ENCODE measurements at places on chromosomes 4 and X. TPM values are rescaled to one million over a fixed set of nuclear protein-coding genes. Genes with fewer than 3 reads are reported as not detected.

TLL1 gene
- total RNA-seq: 7.9 TPM

INPP4B gene
- total RNA-seq: 21.1 TPM

MAGEA9 gene
- total RNA-seq: not detected

SSX2B gene
- total RNA-seq: not detected

TCEAL8 gene
- 40.3 TPM for total RNA-seq

MAGEA3 gene
- not detected for total RNA-seq

HNRNPH2 gene
- 43.2 TPM for total RNA-seq

SSX4B gene
- total RNA-seq: not detected

CITED1 gene
- 2.7 TPM for total RNA-seq

DUSP9 gene
- 0.74 TPM for total RNA-seq

ADH6 gene
- not detected for total RNA-seq

SLC4A4 gene
- 3.2 TPM for total RNA-seq

AFF2 gene
- total RNA-seq: 0.74 TPM

- no peak for DNase-seq
Measured at GRCh38 chrX:31323658-31324057, 251.8 kb upstream of the FTHL17 start.

GRCh38 chrX:15718283-15718970 is 19.6 kb upstream of the CA5B start:
- DNase-seq: no peak

DNA sequence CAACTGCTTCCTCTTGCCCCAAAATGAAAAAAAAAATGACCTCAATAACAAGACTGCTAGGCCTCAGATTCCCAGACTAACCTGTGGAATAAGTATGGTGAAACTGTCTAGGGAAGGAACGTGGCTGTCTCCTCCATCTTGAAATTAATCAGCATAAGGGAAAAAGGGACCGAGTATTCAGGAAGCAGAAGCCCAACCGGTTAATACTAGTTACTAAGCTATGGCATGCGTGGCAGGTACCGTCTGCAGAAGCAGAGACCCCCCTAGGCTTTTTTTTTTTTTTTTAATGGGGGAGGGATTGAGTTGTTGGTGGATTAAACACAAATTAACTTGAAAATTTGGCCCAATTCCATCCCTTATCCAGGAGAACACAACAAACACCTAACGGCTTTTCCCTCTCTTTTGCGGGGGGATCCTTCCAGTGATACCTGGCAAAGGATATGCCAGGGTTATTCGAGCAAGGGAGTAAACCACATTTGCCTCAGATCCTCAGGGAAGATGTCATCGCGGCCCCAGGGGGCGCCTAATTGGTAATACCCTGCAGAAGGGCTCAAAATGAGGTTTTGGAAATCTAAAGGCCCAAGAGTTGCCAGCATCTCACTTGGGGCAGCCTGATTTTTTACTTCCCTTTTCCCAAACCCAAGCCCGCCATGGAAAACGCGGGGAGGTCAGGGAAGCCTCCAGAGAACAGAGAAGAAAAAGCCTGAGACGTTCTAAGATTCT is 893 bp downstream of the RLIM start:
- DNase-seq: no peak

- DNase-seq: no peak
Measured at GRCh38 chr4:7756561-7757355, 182.9 kb downstream of the AFAP1 start.

- no peak for DNase-seq
Measured at GRCh38 chrX:153200462-153200861, 21.4 kb downstream of the MAGEA1 start.

- DNase-seq: no peak
Measured at GRCh38 chrX:104482757-104483156, 83.2 kb upstream of the IL1RAPL2 start.

- DNase-seq: no peak
Measured at GRCh38 chr4:184198190-184198589, 19.5 kb downstream of the ENPP6 start.

DNA sequence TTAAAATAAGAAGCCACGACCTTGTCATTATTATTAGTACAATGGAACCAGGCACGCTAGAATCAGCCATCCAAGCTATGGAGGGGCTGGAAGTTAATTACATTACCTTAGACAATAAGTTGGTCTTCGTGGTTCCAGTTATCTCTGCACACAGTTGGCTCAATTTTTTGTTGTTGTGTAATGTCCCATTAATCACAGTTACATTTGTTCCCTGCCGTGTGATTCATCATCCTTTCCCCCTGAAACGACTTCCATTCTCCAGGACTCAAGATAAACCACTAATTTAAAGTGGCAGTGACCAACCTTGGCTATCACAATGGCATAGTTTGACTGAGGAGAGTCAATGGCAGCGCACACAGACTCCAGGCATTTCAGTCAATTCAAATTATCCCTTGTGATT is 905.0 kb downstream of the RAB28 start:
- DNase-seq: no peak

DNA sequence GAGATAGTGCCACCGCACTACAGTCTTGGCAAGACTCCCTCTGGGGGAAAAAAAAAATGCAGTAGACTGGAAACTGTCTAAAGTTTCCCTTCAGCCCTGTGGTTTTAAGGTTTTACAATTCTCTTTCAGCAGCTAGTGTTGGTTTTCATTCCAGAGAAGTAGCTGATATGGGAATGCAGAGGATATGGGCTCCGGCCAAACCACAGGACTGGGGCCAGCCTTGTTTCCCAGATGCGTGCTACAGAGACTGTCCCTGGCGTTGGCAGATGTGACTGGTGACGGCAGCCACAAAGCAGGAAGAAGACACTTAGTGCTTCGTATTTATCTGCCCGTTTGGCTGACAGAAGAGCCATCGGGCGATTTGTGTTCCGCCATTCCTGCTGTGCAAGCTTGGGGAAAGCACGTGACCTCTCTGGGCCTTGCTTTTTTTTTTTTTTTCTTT is 43.2 kb downstream of the ZBTB49 start:
- DNase-seq: no peak

- DNase-seq: no peak
Measured at GRCh38 chr4:16583764-16584163, 314.7 kb downstream of the LDB2 start.

DNA sequence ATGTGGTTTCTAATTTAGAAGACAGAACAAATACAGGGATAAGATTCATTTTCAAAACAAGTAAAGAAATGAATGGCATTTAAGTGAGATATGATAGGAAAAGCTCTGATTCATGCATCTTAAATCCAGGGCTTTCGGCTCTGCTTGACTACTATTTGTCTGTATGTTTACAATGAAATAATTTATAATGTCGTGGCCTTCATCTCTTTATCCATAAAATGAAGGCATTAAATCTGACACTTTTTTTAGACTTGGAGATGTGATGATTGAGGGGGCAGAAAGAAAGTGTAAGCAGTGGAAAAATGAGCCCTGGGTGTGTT is 115.7 kb upstream of the KIT start:
- DNase-seq: no peak

DNA sequence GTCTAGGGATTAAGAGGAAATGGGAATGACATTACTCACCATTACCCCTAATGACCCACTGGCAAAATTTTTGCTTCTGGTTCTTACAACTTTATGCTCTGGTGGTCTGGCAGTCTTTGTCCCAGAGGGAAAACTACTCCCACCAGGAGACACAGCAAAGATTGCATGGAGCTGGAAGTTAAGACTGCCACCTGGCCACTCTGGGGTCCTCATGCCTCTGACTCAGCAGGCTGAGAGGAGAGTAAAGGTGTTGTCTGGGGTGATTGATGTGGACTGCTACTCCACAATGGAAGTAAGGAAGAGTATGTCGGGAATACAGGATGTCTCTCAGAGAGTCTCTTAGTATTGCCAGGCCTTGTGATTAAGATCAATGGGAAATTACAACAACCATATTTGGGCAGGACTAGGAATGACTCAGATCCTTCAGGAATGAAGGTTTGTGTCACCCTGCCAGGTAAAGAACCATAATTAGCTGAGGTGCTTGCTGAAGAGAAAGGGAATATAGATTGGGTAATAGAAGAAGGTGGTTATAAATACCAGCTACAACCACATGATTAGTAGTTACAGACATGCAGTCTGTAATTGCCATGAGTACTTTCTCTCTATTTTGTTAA is 215.5 kb downstream of the GPAT3 start:
- DNase-seq: no peak

- DNase-seq: no peak
Measured at GRCh38 chrX:142156567-142156966, 48.5 kb downstream of the MAGEC2 start.

DNA sequence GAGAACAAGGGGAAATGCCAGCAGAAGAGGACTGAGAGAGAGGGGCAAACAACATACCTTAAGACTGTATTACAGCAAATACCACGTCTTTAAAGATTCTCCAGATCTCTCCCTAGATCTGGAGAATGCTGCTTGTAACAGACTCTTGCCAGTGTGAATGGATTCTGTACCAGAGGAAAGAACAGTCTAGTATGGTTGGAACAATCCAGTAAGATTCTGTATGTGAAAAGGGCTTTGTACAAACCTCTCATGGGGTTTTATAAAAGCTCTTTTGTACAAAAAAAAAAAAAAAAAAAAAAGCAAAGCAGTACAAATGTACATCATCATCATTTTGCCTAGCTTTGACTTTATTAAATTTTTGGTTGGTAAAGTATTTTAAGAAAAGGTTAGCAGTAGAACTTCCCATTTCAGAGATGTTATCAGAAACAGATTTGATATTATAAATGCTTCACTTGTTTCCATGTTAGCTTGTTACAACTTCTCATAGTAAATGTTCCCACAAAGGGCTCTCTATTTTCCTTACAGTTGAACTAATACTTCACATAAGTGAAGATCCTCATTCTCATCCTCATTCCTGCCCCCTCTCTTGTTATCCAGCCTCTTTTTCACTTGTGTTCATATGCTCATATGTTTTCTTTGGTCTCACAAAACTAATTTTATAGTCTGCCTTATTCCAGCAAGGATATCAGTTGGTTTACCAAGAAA is 144.2 kb downstream of the EDA start:
- no peak for DNase-seq

DNA sequence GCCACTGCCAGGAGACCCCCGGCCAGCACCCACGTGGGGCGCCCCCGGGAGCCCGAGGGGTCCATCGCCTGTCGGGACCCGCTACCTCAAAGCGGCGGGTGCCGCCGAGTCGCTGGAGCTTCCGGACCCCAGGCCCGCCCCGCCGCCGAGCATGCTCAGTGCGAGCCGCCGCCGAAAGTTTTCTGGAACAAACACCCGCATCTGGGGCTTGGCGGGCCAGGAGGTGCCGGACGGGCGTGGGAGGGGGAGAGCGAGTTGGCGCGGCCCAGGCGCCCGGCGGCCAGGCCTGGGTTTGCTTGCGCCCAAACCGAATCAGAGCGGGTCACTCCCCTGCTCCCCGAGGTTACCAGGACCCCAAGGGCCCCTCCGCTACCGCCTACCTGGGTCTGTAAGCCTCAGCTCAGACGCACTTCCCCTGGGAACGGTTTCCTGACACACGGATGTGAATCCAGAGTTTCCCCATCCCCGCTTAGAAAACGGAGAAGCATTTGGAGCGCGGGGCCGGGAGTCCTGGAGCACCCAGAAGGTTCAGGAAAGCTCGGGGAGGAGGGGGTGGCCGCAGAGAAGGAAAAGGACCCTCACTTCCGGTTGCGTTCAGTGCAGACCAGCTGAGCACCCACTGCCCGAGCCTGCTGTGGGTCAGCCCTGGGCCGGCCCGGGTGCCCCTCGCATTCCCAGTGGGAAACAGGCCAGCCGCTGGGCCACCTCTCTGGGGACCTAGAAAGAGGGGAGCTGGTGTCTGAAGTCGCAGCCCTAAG is at the start of gene EVC2:
Gene EVC2 (minus strand): TSS at position 111 of the 758 bp plus-strand sequence. CDS start 46 bp downstream, at position 65.
- no peak for DNase-seq

GRCh38 chr4:184838249-184839074 is 12.7 kb upstream of the ACSL1 start:
- no peak for DNase-seq

- no peak for DNase-seq
Measured at GRCh38 chr4:59608466-59608865, 1591.7 kb upstream of the ADGRL3 start.

DNA sequence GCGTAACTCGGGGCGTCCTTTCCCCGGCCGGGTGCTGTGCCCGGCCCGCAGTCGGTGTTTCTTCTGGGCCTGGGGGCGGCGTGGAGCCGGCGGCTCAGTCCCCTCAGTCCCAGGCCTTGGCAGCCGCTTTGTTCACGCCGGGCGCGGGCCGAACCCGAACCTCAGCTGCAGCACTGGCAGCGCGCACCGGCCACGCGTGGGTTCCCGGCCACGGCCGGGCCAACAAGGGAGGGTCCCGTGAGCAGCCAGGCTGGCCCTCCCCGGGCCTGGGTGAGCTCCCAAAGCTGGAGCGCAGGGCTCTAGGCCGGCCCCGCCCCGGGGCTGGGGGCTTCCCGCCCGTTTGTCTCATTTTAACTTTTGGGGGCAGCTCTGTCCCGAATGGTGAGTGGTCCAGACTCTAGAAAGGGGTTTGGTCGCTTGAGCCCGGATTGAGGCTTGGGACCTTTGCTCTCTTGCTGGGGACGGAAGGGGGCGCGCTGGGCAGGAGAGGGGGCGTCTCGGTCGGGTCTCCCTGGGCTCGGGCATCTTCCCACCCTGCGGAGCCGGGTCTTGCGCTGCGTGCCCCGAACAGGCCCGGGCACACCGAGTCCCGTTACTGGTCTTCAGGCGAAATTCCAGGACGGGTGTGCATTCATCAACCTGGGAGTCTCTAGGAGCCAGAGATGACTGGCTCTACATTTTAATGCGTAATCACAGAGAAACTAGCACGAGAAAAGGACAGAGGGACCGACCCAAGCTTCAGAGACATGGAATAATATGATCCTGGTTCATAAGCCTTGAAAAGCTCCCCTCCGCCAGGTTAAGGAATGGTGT is 177.1 kb downstream of the CBR4 start:
- DNase-seq: peak; percentile 87

DNA sequence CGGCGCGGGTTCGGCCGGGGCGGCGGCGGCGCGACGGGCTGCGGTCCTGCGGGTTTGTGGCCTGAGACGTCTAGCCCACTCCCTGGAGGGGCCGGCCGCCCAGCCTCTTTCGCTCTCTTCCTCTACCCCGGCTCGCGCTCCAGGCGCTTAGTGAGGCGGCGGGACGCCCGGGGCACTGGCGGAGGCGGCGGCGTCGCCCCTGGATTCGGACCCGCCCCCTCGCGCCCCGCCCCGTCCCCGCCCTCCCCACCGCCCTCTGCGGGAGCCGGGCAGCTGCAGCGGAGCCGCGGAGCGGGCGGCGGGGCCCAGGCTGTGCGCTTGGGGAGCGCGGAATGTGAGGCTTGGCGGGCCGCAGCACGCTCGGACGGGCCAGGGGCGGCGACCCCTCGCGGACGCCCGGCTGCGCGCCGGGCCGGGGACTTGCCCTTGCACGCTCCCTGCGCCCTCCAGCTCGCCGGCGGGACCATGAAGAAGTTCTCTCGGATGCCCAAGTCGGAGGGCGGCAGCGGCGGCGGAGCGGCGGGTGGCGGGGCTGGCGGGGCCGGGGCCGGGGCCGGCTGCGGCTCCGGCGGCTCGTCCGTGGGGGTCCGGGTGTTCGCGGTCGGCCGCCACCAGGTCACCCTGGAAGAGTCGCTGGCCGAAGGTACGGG is at the start of gene BMP2K:
Gene BMP2K (plus strand): TSS at position 272 of the 650 bp plus-strand sequence. CDS start 194 bp downstream, at position 466.
- DNase-seq: no peak

- DNase-seq: no peak
Measured at GRCh38 chr4:52946855-52947254, 84.7 kb downstream of the RASL11B start.

DNA sequence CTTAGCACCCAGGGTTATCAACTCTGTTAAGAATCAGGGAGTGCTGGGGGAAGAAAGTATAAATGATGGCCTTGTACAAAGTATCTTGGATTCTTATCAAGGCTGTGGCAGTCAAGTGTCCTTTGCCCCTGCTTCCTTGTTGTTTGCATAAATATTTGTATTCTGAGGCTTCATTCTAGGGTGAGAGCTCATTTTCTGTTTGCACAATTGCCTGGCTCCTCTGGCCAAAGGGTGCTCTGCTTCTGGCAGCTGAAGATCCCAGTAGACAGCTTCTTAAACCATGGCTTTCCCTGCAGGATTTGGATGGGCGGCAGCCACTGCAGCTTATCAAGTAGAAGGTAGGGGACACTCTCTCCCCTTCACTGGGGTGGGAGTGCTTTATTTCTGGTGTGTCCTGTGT is at the start of gene GBA3:
Gene GBA3 (plus strand): TSS at position 202 of the 400 bp plus-strand sequence.
- DNase-seq: no peak

All from vagina (tissue), 2 donors.